Activated T-helper 17 cell treated with anti-CD3 and anti-CD28 coated beads, Interleukin-2, amount 50 U/mL, for 72 hours (primary cell): ENCODE measurements at places on chromosomes 4 and X.

DNA sequence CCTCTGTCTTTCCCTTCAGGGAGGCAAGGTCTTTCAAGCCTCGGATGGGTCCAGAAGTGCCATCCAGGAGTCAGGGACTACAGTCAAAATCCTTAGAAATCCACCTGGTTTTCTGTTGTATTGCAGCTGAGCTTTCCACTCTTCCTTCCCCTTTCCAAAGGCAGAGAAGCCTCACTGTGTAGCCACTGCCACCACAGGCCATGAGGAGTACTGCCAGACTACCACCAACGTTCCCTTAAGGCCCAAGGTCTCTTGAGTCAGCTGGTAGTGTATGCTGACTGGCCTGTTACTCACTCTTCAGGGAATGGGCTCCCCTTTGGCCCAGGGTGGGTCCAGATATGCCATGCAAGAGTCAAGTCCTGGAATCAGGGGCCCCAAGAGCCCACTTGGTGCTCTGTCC, 1454.1 kb downstream of the PCDH19 start:
- ATAC-seq: no peak

DNA sequence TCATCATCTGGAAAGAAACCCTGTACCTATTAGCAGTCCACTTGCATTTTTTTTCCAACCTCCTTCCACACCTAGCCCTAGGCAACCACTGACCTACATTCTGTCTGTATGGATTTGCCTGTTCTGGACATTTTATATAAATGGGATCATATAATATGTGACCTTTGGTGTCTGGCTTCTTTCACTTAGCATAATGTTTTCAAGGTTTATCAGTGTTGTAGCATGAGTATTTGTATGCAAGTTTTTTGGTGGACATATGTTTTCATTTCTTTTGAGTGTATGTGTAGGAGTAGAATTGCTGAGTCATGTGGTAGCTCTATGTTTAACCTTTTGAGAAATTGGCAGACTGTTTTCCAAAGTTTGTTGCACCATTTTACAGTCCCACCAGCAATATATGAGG, 198.6 kb downstream of the CEP135 start:
- ATAC-seq: no peak

GRCh38 chr4:134145369-134145768, 56.2 kb downstream of the PABPC4L start:
- ATAC-seq: no peak

DNA sequence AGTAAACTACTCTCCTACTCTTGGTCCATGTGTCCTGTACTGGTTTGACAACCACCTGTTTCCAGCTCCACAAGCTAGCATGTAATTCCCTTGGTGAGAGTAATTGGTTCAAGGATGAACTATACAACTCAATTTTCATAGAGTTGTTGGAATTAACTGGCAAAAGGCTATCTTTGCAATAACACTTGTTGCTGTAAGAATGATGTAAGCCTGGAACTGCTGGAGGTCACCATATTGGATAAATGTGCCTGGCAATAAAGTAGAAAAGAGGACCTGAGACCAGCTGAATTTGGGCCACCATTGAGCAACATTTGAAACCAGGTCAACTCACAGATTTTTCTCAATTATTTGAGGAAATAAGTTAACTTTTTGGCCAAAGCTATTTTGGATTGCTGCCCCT, 175.5 kb downstream of the CAMK2D start:
- no peak for ATAC-seq

- no peak for ATAC-seq
These were observed 11.3 kb downstream of the BLOC1S4 start for GRCh38 chr4:6727081-6727942.

- no peak for ATAC-seq
These were observed 149.3 kb downstream of the RASL11B start for GRCh38 chr4:53011259-53011905.

GRCh38 chrX:68794461-68794860, 34.4 kb upstream of the EFNB1 start:
- ATAC-seq: no peak

DNA sequence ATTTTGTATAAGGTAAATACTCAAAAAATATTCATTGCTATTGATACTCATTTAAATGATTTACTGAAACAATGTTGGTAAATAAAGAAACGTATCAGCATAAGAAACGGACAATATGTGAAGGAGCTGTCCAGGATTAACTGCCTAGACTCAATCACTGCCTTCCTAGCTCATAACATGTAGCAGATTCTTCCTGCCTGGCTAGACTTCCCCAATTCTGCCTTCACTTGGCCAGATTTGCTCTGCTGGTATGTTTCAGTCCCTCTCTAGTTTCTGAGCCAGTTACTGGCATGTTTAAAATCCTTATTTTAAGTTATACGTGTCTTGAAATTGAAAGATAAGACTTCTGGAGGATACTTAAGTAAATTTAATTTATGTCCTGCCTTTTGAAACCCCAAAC, 740.3 kb downstream of the CENPC start:
- ATAC-seq: no peak
